Cardiac ventricle fibroblast (primary cell): ENCODE measurements at places on chromosomes 7 and 10. TPM values are rescaled to one million over a fixed set of nuclear protein-coding genes. Genes with fewer than 3 reads are reported as not detected.

Gene HTR7
- total RNA-seq = 0.59 and 0.75 TPM in 2 replicates

Gene C10orf143
- 1.1 and 3.2 TPM in 2 replicates for total RNA-seq

Gene CHST15
- 15.0 and 17.1 TPM in 2 replicates for total RNA-seq

Gene ACTL6B
- total RNA-seq = not detected in 2 replicates

Gene FXYD4
- not detected in 2 replicates for total RNA-seq
